Suprapubic skin (tissue), 4 donors: ENCODE measurements at places on chromosomes 12 and 14.
A peak's percentile ranks its signal among the peaks of the same experiment; 100 is the strongest.

GRCh38 chr12:69000074-69000473 is 67.1 kb upstream of the CPM start:
- DNase-seq, result no peak

DNA sequence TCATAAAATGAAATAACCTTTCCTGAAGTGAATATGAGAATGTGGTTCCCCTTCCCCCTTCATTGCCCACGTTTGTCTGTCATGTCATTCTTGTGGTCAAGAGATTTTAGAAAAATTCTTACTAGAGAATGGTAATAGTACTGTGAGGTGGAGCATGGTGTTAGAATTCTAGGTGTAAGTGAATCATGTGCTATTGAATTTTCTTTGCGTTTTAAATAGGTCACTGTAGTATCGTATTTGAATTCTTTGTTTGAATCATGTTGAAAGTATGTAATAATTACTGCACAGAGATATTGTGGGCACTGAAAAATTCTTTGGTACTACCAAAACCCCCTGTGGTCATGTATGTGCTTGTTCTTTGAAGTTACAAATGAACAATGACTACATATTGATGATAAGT is 49.9 kb downstream of the FUT8 start:
- no peak for DNase-seq

GRCh38 chr12:11655842-11656241 is 6.4 kb downstream of the ETV6 start:
- DNase-seq, result no peak

DNA sequence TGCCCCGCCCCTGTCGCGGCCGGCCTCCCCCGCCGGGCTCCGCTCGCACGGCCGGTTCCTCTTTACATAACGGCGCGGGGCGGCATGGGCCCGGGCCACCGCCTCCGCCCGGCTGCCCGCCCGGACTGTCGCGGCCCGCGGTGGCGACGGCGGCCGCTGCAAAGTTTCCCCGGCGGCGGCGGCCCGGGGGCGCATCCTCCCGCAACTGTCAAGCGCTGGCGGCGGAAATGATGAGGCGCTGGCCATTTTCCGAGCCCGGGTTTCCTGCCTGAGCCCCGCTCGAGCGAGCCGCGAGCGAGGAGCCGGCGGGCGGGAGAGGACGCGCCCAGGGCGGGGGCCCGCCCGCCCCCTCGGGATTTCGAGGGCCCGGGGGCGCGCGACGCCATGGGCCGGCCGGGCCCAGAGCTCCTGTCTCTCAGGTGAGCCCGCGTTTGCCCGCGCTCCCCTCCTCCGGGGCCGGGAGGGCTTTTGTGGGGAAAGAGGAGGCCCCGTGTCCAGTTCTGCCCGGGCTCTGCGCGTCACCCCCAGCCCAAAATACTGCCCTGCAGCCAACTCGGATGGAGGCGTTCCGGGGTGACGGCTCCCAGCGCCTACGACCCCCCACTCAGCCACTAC is at the start of gene SH2B3:
SH2B3 (plus strand) TSS at position 65 of the 615 bp plus-strand sequence. CDS start 12,223 bp downstream, outside the sequence.
- peak; percentile 87 for DNase-seq

- no peak for DNase-seq
Measured at GRCh38 chr14:99254328-99255009, 17.5 kb downstream of the BCL11B start.

DNA sequence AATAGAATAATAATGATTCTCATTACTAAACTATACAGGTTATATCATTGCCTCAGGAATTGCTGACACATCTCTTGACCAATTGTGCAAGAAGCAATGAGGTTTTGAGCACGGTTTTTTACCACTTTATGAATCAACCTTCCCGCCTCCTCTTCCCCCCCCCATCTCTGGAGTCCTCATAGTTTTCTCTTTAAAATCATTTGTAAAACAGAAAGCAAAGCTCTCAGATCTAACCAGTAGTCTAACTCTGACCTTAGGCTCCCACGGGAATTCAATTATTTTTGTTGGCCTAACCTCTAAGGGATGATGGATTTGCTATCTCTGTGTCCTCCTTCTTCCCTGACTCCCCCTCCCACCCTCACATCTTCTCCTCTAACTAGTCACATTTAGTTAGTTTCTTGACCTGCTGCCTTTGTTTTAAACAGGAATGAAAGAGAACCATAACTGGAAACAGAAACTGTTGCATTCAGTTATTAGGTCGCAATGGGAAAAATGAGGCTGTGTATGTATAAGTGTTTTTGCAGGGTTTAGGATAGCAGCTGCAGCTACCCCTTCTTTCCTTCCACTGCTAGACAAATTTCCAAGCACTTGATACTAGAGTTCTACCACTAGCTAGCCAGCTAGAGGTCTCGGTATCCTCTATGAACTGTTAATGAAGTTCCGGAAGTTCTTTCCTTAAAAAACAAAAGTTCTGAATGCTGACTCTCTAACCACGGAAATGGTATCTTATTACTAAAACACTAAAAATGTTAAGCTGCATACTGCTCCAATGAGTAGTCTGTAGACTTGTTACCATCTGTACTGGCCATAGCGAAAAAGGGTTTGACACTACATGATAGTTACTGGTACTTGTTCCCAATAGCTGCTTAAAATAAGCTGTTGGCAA is 65.4 kb downstream of the TAOK3 start:
- DNase-seq, result no peak

GRCh38 chr14:92880351-92880750 is 42.6 kb upstream of the CHGA start:
- no peak for DNase-seq

GRCh38 chr14:102518063-102518648 is 8.6 kb upstream of the ANKRD9 start:
- DNase-seq, result no peak

DNA sequence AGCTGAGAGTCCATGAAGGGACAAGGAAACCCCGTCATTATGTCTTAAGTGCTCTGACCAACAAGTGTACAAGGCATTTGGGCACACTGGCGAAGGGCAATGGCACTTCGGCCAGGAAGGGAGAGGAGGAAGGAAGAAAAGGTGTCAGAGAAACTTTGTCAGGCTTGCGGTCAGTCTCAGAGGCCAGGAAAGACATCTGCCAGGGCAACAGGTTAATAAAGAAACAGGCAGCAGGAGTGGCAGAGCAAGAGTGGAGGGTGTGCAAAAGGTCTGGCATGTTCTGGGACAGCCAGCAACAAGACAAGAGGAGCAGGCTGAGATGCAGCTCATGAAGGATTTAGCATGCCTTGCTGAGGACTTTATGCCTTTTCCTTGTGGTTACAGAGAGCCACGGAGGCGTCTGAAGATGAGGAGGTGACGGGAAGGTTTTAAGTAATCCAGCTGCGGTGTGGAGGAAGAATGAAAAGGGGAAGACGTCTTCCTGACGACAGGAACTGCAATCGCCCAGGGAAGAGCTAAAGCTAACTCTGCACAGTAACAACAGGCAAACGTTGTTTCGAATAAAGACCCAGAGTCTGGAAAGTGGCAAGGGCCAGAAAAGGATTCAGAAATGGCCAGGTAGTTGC is 13.1 kb downstream of the APPL2 start:
- DNase-seq, result no peak

DNA sequence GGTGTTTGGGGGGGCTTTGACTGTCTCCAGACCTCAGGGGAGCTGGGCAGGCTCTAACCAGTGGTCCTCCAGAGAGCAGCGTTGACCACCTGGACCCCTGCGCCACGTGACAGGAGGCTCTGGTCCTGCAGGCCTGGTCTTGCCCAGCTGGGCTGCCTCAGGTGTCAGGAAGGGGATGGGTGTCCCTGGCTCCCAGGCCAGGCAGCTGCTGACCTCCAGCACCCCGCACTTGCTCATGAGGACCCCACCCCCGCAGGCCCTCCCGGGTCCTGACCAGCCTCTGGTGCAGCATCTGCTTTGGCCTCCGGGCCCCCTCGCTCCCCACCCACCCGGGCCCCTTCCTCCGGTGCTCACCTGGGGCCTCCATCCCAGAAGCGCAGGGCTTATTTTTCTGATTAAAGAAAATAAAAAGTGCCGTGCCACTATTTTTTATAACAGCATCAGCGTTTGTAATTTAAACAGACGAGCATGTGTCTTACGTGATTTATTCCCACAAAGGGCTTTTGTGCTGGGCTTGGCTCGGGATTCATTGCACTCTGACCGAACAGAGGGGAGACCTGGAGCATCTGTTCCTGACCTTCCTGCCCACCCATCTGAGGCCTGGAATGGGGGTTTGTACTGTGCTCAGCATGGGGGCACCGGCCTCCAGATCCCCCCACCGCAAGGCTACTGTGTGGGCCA is 21.7 kb downstream of the FBRSL1 start:
- no peak for DNase-seq

- DNase-seq, result no peak
Measured at GRCh38 chr14:33682760-33683159, 268.1 kb downstream of the EGLN3 start.

GRCh38 chr14:19823178-19823577 is 19.6 kb downstream of the OR4N2 start:
- DNase-seq, result no peak

GRCh38 chr12:48985901-48986300 is 7.8 kb downstream of the WNT1 start:
- DNase-seq, result no peak

GRCh38 chr12:132640936-132641335 is 22.4 kb downstream of the P2RX2 start:
- DNase-seq, result no peak
